Left ventricle myocardium inferior (tissue), 1 donor: ENCODE measurements at places on chromosomes 3 and 15. TPM values are rescaled to one million over a fixed set of nuclear protein-coding genes. Genes with fewer than 3 reads are reported as not detected.
A peak's percentile ranks its signal among the peaks of the same experiment; 100 is the strongest.

- no peak overlapping the region for H3K4me3 ChIP-seq
- H3K27me3 ChIP-seq, result peaks cover 12% of the 10 kb centered on the region
- H3K27ac ChIP-seq, result peak overlapping the region; percentile 90
- H3K36me3 ChIP-seq, result no peaks in the 10 kb centered on the region
These were observed 5.9 kb downstream of the KBTBD13 start for GRCh38 chr15:65082303-65082953.

DNA sequence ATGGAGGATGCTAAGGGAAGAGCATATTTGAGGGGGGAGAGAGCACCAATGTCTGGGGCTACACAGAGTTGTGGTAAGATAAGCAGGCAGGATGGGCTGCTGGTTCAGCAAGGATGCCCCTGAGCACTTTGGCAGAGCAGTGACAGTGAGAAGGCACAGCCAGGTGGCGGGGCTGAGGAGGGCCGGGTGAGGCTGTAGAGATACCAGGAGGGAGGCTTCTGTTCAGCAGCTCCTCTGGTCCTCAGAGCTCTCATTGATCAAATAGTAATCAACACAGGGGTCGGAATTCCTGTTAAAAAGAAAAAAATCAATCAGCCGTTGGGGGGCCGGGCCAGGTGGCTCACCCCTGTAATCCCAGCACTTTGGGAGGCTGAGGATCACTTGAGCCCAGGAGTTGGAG is 11.5 kb upstream of the XIRP1 start:
- peaks cover 9% of the 10 kb centered on the region for H3K4me1 ChIP-seq

Gene SYNPR
- 0.93 TPM for total RNA-seq

DNA sequence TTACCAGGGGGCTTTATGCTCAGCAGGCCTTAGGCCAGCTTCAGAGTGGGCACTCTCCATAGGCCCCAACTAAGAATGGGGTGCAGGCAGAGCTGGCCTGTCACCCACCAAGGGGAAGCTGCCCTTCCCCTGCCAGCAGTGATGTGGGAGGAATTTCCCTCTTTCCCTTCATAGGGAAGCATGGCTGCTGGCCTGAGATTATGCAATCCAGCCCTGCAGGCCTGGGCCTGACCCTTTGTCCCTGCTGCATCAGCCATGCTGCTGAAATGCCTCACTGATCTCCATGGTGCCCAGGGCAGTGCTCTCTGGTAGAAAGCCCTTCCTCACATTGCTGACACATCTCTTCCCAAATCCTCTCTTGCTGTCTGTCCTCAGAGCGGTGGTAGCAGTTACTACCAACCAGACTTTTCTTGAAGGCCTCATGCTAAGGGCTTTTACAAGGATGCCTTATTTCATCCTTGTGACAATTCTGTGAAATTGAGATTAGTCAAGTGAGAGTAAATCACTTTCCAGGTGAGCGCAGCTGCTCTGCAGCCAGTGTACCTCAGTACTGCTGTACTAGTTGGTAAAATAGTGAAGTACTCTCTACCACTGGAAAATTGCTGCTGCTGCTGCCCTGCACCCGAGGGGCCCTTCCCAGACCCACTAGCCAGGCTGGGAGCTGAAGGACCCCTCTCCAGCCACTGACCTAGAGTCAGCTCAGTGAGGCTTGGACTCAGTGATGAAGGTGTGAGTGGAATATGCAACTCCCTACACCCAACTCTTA is 33.8 kb downstream of the MRAS start:
- H3K27ac ChIP-seq, result peak overlapping the region; percentile 92
- H3K4me3 ChIP-seq, result no peak overlapping the region
- DNase-seq, result peak; percentile 74
- H3K36me3 ChIP-seq, result peaks cover 28% of the 10 kb centered on the region
- H3K4me1 ChIP-seq, result peaks cover 97% of the 10 kb centered on the region

Gene AKAP13
- 331 TPM for total RNA-seq

DNA sequence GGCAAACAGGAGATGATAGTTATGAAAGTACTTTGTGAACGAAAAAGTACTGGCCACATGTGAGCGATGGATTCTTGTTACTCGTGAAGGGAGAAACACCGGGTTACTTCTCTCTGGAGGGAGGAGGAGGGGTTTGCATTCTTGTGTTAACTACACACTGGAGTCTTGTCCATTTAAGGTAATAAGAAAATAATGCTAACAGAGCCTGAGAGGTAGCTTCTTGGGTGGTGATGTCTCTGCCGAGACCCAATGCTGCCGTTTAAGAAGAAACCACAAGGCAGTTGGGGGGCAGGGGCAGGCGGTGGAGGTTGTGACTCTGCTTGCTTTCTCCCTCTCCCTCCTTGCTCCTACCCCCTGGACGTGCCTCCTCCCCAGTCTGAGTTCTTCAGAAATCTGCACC is 100.9 kb upstream of the ROPN1 start:
- DNase-seq, result no peak
- no peaks in the 10 kb centered on the region for H3K36me3 ChIP-seq
- no peaks in the 10 kb centered on the region for H3K27me3 ChIP-seq
- H3K4me1 ChIP-seq, result peaks cover 8% of the 10 kb centered on the region

Gene C3orf22
- not detected for total RNA-seq

DNA sequence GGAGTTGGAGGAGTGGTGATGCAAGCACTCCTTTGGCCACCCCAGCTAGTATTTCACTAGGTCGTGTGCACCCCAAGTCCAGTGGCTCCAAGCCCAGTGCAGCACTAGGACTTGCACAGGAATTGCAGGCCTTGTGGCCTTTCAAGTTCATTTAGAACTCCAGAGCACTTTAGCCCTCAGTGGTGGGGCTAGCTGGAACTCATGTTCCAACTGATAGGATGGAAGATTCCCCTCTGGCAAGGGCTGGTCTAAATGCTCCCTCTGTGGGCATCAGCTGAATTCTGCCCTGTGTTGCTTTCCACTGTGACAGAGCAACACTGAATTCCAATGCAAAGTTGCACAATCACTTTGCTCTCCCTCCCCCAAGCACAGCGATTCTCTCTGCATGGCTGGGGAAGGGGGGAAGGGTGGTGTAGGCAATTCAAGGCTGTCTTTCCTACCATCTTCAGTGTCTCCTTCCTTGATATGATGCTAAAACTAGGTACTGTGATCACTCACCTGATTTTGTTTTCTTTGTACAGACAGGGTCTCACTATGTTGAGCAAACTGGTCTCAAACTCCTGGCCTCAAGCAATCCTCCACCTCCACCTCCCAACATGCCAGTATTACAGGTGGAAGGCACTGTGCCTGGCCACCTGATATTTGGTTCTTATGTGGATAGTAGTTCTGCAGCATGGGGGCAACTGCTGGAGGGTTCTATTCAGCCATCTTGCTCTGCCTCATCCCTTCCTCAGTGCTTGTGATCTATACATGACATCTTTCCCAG is 10.3 kb downstream of the USF3 start:
- no peak overlapping the region for H3K27ac ChIP-seq
- H3K4me1 ChIP-seq, result peaks cover 12% of the 10 kb centered on the region
- no peaks in the 10 kb centered on the region for H3K27me3 ChIP-seq
- H3K36me3 ChIP-seq, result peaks cover 16% of the 10 kb centered on the region
- no peak overlapping the region for H3K4me3 ChIP-seq

Gene QARS1
- 203 TPM for total RNA-seq

Gene TRIM42
- total RNA-seq, result not detected

DNA sequence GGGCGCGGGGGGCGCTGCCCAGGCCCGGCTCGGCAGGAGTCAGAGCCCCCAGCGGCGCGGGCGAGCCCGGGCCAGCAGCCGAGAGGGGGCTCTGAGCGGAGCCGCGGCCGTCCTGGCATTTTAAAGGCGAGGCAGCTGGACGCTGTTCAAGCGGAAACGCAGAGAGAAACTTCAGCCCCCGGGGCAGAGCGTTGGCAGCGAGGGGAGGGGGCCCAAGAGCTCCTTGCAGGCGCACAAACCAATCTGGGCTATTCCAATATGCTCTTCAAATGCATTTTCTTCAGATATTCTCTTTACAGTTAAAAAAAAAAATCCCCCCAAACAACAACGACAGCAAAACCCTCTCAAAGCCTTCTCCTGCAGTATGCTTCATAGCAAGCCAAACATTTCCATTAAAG is at the start of gene CTXND1:
CTXND1 (minus strand) TSS at position 93 of the 398 bp plus-strand sequence. CDS start 50,264 bp downstream, outside the sequence.
- H3K27me3 ChIP-seq, result peaks cover 80% of the 10 kb centered on the region
- no peak for DNase-seq
- H3K27ac ChIP-seq, result peak within 1 kb of the TSS; percentile 79
- no peaks in the 10 kb centered on the region for H3K36me3 ChIP-seq

GRCh38 chr15:34370643-34371042 is 3.6 kb upstream of the LPCAT4 start:
- no peaks in the 10 kb centered on the region for H3K27me3 ChIP-seq
- H3K27ac ChIP-seq, result no peak overlapping the region
- no peak overlapping the region for H3K4me3 ChIP-seq
- peaks cover 25% of the 10 kb centered on the region for H3K4me1 ChIP-seq
- H3K36me3 ChIP-seq, result no peaks in the 10 kb centered on the region
- DNase-seq, result no peak

DNA sequence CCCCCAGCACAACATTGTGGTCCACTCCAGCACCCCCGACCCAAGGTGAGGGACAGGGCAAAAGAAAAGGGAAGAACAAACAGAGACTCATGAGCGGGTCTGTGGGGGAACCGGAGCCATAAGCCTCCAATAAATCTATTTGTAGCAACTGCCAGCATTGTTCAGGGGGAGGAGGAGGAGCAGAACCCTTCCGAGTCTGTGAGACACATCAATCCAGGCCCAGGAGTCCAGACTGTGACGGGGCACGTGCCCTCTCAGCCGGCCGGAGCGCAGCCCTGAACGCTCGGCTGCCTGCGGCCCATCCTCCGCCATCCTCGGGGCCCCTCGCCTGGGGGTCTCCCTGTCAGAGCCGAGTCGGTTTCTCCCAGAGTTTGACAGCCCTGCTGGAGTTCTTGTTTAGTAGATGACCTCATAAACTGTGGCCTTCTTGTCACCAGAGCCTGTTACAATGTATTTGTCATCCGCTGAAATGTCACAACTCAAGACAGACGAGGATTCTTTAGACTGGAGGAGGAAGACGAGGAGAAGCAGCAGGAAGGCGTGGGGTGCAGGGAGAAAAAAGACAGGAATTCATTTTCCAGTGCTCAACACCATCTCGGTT is 47.9 kb downstream of the TLE3 start:
- no peak overlapping the region for H3K27ac ChIP-seq
- H3K4me1 ChIP-seq, result peaks cover 8% of the 10 kb centered on the region
- peaks cover 54% of the 10 kb centered on the region for H3K36me3 ChIP-seq
- DNase-seq, result no peak
- H3K4me3 ChIP-seq, result no peak overlapping the region
- peaks cover 2% of the 10 kb centered on the region for H3K27me3 ChIP-seq

DNA sequence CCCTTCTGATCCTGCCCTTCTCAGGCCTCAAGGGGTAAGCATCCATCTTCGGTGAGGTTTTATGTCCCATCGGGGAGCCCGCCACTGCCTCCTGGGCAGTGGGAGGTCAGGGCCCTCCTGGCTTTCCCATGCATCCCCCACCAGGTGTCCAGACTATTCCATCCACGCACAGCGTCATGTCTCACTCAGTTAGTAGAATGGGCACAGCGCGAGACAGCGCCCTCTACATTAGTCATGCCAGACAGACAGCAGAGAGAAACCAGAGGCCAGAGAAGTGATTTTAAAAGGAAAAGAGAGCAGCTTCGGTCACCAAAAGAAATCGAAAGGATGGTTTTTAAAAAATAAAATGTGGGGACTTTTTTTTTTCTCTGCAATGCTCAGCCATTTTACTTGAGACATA is 49.8 kb downstream of the ZDHHC3 start:
- no peaks in the 10 kb centered on the region for H3K27me3 ChIP-seq
- H3K27ac ChIP-seq, result no peak overlapping the region
- peaks cover 71% of the 10 kb centered on the region for H3K36me3 ChIP-seq
- no peak overlapping the region for H3K4me3 ChIP-seq

DNA sequence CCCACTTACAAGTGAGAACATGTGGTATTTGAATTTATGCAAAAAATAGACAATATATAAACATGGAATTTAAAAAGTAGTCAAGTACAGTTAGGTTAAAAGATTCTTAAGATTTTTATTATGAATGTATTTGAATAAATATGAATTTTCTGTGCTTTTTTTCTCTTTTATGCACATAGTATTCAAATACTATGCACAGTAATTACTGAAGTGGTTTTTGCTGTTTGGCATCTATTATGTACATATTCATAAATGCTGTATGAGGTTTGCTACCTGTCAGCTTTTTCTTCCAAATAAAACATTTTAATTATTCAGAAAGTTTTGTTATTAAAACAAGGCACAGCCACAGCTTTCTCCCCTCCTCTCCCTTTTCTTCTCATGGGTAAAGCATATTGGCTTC is 1272.7 kb downstream of the NSUN3 start:
- no peaks in the 10 kb centered on the region for H3K4me1 ChIP-seq
- DNase-seq, result no peak
- H3K4me3 ChIP-seq, result no peak overlapping the region
- no peak overlapping the region for H3K27ac ChIP-seq
- no peaks in the 10 kb centered on the region for H3K27me3 ChIP-seq

- H3K36me3 ChIP-seq, result no peaks in the 10 kb centered on the region
- no peaks in the 10 kb centered on the region for H3K4me1 ChIP-seq
- H3K27me3 ChIP-seq, result no peaks in the 10 kb centered on the region
- H3K4me3 ChIP-seq, result no peak overlapping the region
- no peak overlapping the region for H3K27ac ChIP-seq
These were observed 352.1 kb upstream of the CFAP20DC start for GRCh38 chr3:59401924-59402323.

DNA sequence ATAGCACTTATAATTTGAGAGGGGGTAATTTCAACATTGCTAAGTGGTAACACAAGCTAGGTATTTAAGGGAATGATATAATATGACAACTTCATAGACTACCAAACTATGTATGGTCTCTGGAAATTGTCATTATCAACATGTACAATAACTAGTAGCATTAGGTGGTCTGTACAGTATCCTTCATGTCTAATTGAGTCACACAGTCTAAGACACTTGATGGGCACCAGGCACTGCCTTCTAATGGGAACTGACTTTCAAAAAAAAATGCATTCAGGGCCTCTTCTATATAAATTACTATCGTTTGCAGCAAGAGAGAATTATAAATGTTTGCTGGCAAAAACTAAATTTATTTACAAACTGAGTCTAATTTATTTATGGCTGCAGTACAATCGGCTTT is 271.8 kb downstream of the MECOM start:
- H3K27me3 ChIP-seq, result no peaks in the 10 kb centered on the region
- H3K27ac ChIP-seq, result no peak overlapping the region

Gene DUOX2
- total RNA-seq, result 0.05 TPM

Gene DALRD3
- total RNA-seq, result 11.8 TPM

- no peaks in the 10 kb centered on the region for H3K36me3 ChIP-seq
- no peaks in the 10 kb centered on the region for H3K27me3 ChIP-seq
- DNase-seq, result no peak
- no peak overlapping the region for H3K4me3 ChIP-seq
These were observed 369.0 kb downstream of the UNC13C start for GRCh38 chr15:54347082-54347827.

DNA sequence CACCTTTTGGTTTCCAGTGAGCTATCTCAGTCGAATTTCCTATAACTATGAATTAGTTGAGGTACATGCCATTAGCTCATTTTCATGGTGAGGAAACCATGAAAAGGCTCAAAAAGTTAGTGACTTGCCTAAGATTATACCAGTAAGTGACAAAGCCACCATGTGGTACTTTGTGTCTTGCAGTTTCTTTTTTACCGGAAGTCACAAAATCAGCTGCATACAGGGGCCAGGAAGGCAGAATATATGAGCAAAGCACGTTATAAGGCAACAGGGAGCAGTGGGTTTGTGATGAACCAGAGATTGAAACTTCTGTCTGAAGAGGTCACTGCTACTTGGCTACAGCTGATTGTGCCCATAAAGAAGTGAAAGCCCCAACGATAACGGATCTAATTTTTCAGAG is 50.3 kb downstream of the CMTM8 start:
- no peaks in the 10 kb centered on the region for H3K27me3 ChIP-seq
- H3K4me3 ChIP-seq, result no peak overlapping the region
- no peak overlapping the region for H3K27ac ChIP-seq
- H3K4me1 ChIP-seq, result peaks cover 30% of the 10 kb centered on the region
- DNase-seq, result no peak
